Endothelial cell (in vitro differentiated cells): ENCODE measurements at places on chromosomes 7 and 10. TPM values are rescaled to one million over a fixed set of nuclear protein-coding genes. Genes with fewer than 3 reads are reported as not detected.

DNA sequence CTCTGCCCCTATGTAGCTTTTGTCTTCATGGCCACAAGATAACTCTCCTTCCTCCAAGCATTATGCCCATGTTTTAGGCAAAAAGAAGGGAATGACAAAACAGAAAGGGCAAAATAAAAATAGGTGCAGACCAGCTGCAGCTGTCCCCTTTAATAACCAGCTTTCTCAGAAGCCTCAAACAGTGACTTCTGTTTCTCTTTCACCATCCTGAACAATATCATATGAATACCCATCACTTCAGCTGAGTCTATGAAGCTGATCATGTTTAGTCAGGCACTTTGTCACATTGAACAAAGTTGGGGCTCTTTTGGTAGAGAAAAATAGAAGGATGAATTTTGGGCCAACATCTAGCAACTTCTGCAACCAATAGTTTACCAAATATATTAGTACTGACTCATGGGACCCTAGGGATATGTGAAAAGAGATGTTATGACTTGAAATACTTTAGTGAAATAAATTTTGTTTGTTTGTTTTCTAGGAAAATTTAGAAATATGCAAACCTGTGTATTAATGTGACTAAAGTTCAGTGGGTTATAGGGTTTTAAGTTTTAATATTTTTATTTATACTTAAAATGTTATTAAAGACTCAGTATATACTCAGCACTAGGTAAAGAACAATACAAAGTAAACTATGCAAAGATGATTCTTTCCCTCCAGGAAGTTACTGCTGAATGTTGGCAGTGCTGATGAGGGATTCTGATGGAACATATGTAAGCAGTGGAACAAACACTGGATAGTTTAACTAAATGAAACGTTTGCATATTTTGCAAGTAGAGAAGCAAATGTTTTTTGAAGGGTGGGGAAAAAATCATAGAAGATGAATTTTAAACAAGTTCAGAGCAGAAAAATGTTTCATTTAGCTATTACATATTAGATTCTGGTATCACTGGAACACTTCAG, 133.7 kb downstream of the FOXP2 start:
- no peak overlapping the region for H3K4me3 ChIP-seq
- DNase-seq = no peak
- H3K27ac ChIP-seq = no peak overlapping the region
- H3K36me3 ChIP-seq = no peaks in the 10 kb centered on the region

- no peaks in the 10 kb centered on the region for H3K36me3 ChIP-seq
- no peaks in the 10 kb centered on the region for H3K27me3 ChIP-seq
- DNase-seq = no peak
- peaks cover 14% of the 10 kb centered on the region for H3K4me1 ChIP-seq
- no peak overlapping the region for H3K4me3 ChIP-seq
- no peak overlapping the region for H3K27ac ChIP-seq
Measured at GRCh38 chr10:118035354-118036005, 11.3 kb downstream of the RAB11FIP2 start.

DNA sequence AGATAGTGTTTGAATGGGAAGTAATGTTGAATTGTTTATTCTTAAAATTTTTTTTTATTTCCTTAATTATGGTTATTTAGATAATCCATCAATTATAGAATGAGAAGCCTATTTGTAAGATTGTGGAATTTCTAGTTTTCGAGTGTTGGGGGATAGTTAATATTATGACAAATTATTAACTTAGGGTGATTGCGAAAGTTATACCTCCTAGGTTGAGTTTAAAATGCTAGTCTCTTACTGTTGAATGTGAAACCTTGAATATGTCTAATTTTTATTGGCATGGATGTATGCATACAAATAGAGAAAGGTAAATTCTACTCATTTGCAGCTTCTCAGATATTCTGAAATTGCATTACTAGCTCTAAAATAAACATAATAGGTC, 43.2 kb downstream of the BICC1 start:
- H3K27ac ChIP-seq = no peak overlapping the region
- no peak for DNase-seq
- no peak overlapping the region for H3K4me3 ChIP-seq
- H3K27me3 ChIP-seq = no peaks in the 10 kb centered on the region

GRCh38 chr7:132532281-132532680, 44.0 kb downstream of the PLXNA4 start:
- DNase-seq = no peak
- no peak overlapping the region for H3K4me3 ChIP-seq
- H3K27ac ChIP-seq = no peak overlapping the region
- peaks cover under 1% of the 10 kb centered on the region for H3K4me1 ChIP-seq
- H3K27me3 ChIP-seq = no peaks in the 10 kb centered on the region

DNA sequence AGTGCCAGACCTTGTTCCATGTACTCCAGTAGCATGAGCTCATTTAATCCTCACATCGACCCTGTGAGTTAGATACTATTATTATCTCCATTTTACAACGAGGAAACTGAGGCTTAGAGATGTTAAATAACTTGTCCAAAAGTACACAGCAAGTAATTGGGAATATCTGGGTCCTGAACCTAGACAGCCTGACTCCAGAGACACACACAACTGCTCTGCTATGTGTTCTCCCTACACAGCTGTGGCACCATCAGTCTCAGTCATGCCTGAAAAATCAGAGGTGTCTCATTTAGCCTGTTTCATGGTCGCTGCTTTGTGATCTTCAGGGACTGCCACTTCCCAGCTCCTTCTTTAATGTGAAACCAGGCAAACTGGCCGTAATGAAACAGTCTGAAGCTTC, 56.5 kb downstream of the COL1A2 start:
- no peak overlapping the region for H3K27ac ChIP-seq
- peaks cover 1% of the 10 kb centered on the region for H3K27me3 ChIP-seq
- H3K4me1 ChIP-seq = no peaks in the 10 kb centered on the region
- no peak for DNase-seq
- H3K36me3 ChIP-seq = no peaks in the 10 kb centered on the region

DNA sequence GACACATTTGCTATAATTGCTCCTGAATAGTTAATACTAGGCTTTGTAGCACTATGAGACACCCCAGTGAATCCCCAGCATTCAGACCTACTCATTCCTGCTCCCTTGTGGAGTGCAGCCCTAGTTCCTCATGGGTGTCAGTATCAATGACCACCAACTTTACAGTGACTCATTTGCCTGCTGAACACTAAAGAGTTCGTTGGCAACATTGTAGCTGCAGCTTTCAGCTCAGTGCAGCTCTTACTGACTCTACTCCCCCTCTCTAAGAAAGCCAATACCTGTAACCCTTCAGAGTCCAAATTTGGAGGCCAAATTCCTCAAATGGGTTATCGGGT, 127.1 kb upstream of the MTPN start:
- H3K36me3 ChIP-seq = no peaks in the 10 kb centered on the region
- peaks cover 6% of the 10 kb centered on the region for H3K4me1 ChIP-seq
- no peak for DNase-seq
- no peak overlapping the region for H3K4me3 ChIP-seq

GRCh38 chr7:27248911-27249723, 6.5 kb downstream of the EVX1 start:
- H3K36me3 ChIP-seq = no peaks in the 10 kb centered on the region
- H3K27me3 ChIP-seq = peaks cover 48% of the 10 kb centered on the region
- no peak overlapping the region for H3K4me3 ChIP-seq
- H3K4me1 ChIP-seq = peaks cover 23% of the 10 kb centered on the region

GRCh38 chr7:110204527-110204926, 886.4 kb upstream of the LRRN3 start:
- no peaks in the 10 kb centered on the region for H3K27me3 ChIP-seq
- peaks cover 30% of the 10 kb centered on the region for H3K4me1 ChIP-seq
- DNase-seq = peak; percentile 17
- H3K36me3 ChIP-seq = no peaks in the 10 kb centered on the region
- H3K27ac ChIP-seq = no peak overlapping the region

DNA sequence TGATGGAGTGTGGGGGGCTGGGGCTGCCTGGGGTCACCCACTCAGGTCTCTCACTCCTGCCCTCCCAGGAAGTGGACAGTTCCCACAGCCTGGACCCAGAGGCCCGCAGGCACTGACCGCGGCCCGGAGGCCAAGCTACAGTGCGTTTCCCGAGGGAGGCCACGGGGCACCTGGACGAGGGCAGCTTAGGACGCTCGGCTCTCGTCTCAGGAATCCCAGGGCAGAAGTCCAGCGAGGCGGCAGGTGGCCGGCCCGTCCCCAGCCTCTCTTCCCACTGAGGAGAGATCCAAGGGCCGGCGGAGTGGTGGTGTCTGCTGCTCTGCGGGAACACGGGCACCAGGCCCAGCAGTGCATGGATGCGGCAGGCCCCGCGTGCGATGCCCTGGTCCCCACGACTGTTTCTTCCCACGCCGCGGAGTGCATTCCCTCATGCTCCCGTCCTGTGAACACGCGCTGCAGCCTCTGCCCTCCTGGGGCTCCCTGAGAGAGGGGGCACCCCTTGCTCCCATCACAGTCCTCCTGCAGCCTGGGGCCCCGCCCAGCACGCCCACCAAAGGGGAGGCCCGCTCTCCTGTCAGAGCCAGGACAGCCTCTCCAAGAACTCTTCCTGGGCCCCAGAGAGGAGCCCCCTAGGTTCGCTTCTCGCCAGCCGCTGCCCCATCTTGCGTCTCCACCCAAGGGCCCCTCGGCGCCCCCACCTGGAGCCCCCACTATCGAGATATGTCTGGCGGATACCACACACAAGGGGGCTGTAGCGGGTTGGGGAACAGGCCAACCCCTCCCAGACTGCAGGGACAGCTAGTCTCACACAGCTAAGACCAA, 24.3 kb upstream of the GPR146 start:
- no peak overlapping the region for H3K27ac ChIP-seq
- DNase-seq = no peak
- no peak overlapping the region for H3K4me3 ChIP-seq
- peaks cover 4% of the 10 kb centered on the region for H3K4me1 ChIP-seq

- H3K4me1 ChIP-seq = peaks cover 37% of the 10 kb centered on the region
- H3K4me3 ChIP-seq = no peak overlapping the region
- H3K27me3 ChIP-seq = peaks cover 15% of the 10 kb centered on the region
- H3K36me3 ChIP-seq = peaks cover 2% of the 10 kb centered on the region
- no peak for DNase-seq
- H3K27ac ChIP-seq = no peak overlapping the region
Measured at GRCh38 chr7:155483868-155484325, 26.0 kb downstream of the EN2 start.

- no peaks in the 10 kb centered on the region for H3K36me3 ChIP-seq
- H3K27ac ChIP-seq = no peak overlapping the region
Measured at GRCh38 chr10:112981553-112981952, 31.5 kb downstream of the TCF7L2 start.

- H3K27ac ChIP-seq = no peak overlapping the region
- no peak overlapping the region for H3K4me3 ChIP-seq
- H3K27me3 ChIP-seq = peaks cover 3% of the 10 kb centered on the region
- no peak for DNase-seq
Measured at GRCh38 chr10:80100861-80101695, 22.6 kb downstream of the TMEM254 start.

DNA sequence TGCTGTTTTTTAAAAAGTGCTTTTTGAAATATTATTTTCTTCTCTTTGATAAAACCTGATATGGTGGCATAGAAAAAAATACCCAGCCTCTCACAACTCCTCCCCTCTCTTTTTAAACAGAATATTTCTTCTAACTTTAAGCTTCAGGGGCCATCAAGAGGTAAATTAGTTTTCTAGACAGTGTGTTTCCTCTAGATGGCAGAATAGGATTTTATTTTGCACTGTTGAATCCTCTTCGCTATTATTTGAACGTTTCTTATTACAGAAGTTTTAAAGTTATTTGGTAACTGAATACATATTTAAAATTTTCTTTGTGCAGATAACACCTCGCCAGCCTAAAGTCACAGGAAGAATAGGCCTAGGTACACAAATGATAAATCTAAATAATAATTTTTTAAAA, 30.3 kb downstream of the ARL5B start:
- H3K27me3 ChIP-seq = no peaks in the 10 kb centered on the region
- DNase-seq = no peak
- no peak overlapping the region for H3K4me3 ChIP-seq
- no peaks in the 10 kb centered on the region for H3K4me1 ChIP-seq
- H3K27ac ChIP-seq = no peak overlapping the region

DNA sequence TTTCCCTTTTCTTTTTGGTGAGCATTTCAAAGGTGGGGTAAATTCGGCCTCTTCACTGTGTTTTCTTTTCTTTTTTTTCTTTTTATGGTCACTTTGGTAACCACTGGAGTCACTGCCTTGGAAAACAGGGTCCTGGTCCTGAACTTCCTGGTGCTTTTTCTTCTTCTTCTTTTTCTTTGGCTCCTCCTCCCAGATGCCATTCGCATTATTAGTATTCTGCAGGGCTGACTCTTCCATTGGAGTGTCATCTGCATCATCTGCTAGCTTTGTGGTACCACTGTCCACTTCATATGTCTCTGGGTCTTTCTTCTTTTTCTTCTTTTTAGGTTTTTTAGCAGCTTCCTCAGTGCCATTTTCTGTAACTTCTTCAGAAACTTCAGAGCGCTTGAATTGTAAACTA, 10.5 kb downstream of the POLR1F start:
- no peak overlapping the region for H3K4me3 ChIP-seq
- DNase-seq = no peak
- H3K36me3 ChIP-seq = no peaks in the 10 kb centered on the region
- H3K27me3 ChIP-seq = no peaks in the 10 kb centered on the region
- H3K27ac ChIP-seq = no peak overlapping the region

- H3K36me3 ChIP-seq = no peaks in the 10 kb centered on the region
- no peak overlapping the region for H3K27ac ChIP-seq
Measured at GRCh38 chr7:83918142-83918541, 269.2 kb upstream of the SEMA3E start.

DNA sequence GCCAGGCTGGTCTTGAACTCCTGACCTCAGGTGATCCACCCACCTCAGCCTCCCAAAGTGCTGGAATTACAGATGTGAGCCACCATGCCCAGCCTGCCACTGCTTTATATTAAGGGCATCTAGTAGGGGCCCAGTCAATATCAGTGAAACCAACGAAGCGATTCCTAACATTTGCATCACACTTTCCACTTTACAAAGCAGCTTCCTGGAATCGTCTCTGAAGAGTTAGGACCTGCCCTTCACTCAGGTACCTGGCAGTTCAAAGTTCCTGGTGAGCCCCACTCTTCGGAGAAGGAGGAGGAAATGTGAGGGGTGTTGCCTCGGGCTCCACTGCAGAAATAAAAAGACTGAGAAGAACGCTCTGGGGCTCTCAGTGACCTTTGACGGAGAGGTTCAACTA, 31.1 kb upstream of the EZH2 start:
- no peaks in the 10 kb centered on the region for H3K36me3 ChIP-seq
- no peaks in the 10 kb centered on the region for H3K4me1 ChIP-seq
- no peak for DNase-seq
- H3K27ac ChIP-seq = no peak overlapping the region
- no peaks in the 10 kb centered on the region for H3K27me3 ChIP-seq

- no peaks in the 10 kb centered on the region for H3K4me1 ChIP-seq
- H3K4me3 ChIP-seq = no peak overlapping the region
- no peak overlapping the region for H3K27ac ChIP-seq
- H3K27me3 ChIP-seq = peaks cover 3% of the 10 kb centered on the region
Measured at GRCh38 chr7:46606761-46607160, 685.7 kb upstream of the IGFBP3 start.

The PTN gene
- 1.7 TPM for total RNA-seq

The NPC1L1 gene
- total RNA-seq = not detected

The PON3 gene
- total RNA-seq = 50.9 TPM

The ANKRD16 gene
- 6.6 TPM for total RNA-seq

The ZNF783 gene
- 15.3 TPM for total RNA-seq

The SSC4D gene
- total RNA-seq = 15.6 TPM

The ADGRA1 gene
- total RNA-seq = not detected

The CYP2W1 gene
- not detected for total RNA-seq

The PAX4 gene
- total RNA-seq = 0.33 TPM

The TMEM270 gene
- not detected for total RNA-seq

The GPNMB gene
- total RNA-seq = 0.49 TPM
